DMS 273 treated with DMSO at 0.1 percent for 48 hours (cell line): ENCODE measurements at places on chromosomes 16 and 17.

- no peak for DNase-seq
Observed at GRCh38 chr17:35342276-35342675, 31.1 kb downstream of the SLFN11 start.

GRCh38 chr17:61755078-61755477 lies 108.2 kb downstream of the BRIP1 start:
- no peak for DNase-seq

DNA sequence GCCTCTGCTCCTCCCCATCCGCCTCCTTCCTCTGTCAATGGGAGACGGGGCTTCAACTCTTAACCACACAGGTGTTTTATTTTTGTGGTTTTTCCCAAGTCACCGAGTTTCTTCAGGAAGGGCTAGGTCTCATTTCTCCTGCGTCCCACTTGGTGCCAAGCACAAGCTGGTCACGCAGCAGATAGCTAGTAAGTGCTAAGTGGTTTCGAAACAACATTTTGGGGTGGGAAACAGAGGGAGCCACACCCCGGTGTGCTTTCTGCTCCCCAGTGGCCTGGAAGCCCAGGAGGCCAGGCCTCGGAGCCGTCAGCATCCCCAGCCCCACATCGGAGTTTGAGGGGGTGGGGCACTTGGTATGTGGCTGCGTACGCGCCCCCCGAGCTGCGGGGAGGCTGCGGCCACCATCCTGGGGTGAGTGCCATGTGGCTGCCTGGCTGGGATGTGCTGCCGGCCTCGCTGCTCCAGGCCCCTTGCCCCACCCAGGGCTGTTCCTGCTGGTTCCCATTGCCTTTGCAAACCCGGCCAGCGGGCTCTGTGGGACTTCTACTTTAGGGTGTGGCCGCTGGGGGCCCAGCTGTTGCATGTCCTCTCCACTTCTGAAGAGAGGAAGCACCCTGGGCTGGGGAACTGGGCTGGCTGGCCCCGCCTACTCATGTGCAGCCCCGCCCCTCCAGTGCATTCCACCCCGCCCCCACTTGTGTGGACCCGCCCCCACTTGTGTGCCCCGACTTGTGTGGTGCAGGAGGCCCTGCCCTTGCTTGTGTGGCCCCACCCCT lies 55.6 kb downstream of the BAIAP2 start:
- DNase-seq: no peak

DNA sequence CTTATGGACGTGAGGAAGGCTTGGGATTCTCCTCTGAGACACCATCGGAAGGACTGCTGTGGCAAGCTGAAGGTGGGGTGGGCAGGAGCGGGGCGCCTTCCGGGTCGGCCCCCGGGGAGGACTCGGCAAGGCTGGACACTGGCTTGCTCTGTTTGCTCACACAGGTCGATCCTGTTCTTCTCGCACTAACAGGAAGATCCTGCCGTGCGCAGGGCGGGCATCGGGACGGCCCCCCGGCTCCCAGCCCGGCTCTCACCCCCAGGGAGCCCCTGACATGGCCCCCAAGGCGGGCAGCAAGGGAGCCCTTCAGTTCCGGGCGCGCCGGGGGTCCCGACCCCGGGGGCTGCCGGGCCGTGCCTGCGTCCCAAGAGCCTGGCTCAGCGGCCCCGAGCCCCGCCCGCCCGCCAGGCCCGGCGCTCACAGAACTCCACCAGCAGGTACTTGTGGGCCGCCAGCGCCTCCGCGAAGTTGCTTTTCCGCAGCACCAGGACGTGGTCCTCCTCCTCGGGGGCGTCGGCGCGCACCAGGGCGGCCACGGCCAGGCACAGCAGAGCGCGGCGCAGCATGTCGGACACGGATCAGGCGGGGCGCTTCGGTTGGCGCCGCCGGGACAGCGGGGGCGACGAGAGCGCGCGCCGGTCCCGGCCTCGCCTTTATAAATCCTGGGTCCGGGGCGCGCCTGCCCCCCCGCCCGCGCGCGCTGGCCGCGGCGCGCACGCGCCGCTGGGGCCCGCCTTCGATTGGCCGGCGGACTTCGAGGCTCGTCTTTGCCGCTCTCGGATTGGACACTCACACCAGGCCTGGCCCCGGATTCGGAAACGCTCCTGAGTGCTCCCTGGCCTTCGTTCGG lies at the start of gene P4HB:
Gene P4HB, minus strand, starts transcription at position 630 of the 850 bp plus-strand sequence. Its CDS starts 64 bp downstream, at position 566.
- no peak for DNase-seq

GRCh38 chr16:6667393-6667792 lies 665.3 kb upstream of the RBFOX1 start:
- no peak for DNase-seq

- no peak for DNase-seq
Observed at GRCh38 chr16:55809851-55810250, 23.0 kb downstream of the CES1 start.

GRCh38 chr17:80705988-80706387 lies 161.3 kb downstream of the RPTOR start:
- no peak for DNase-seq

DNA sequence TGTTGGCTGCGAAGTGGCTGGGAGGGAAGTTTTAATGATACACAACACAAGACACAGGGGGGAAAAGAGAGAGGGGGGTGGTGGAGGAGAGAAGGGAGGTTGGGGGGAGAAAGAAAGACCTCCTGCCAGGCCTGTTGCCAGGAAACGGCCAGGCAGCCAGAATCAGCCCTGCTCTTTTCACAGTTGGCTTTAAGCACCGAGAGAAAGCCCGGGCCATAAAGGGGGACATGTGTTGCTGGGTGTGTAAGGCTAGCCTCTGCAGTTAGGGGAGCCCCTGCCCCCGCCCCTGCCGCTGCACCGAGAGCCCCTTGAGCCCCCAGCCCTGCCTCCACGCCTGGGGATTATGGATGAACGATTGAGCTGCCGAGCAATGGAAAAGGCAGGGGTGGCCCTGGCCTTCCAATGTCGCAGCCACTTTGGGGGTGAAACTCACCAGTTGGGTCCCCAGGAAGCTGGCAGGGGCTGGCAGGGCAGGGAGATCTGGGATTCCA lies 13.9 kb upstream of the WNT3 start:
- DNase-seq: no peak

GRCh38 chr17:77246110-77247047 lies 105.6 kb downstream of the SEC14L1 start:
- no peak for DNase-seq

- DNase-seq: no peak
Observed at GRCh38 chr16:87409781-87410180, 17.6 kb downstream of the MAP1LC3B start.

- no peak for DNase-seq
Observed at GRCh38 chr16:21937336-21937829, 15.8 kb upstream of the UQCRC2 start.

- no peak for DNase-seq
Observed at GRCh38 chr16:17518441-17518840, 47.7 kb upstream of the XYLT1 start.
